ENCODE measurements at places on chromosomes 12 and 14.

DNA sequence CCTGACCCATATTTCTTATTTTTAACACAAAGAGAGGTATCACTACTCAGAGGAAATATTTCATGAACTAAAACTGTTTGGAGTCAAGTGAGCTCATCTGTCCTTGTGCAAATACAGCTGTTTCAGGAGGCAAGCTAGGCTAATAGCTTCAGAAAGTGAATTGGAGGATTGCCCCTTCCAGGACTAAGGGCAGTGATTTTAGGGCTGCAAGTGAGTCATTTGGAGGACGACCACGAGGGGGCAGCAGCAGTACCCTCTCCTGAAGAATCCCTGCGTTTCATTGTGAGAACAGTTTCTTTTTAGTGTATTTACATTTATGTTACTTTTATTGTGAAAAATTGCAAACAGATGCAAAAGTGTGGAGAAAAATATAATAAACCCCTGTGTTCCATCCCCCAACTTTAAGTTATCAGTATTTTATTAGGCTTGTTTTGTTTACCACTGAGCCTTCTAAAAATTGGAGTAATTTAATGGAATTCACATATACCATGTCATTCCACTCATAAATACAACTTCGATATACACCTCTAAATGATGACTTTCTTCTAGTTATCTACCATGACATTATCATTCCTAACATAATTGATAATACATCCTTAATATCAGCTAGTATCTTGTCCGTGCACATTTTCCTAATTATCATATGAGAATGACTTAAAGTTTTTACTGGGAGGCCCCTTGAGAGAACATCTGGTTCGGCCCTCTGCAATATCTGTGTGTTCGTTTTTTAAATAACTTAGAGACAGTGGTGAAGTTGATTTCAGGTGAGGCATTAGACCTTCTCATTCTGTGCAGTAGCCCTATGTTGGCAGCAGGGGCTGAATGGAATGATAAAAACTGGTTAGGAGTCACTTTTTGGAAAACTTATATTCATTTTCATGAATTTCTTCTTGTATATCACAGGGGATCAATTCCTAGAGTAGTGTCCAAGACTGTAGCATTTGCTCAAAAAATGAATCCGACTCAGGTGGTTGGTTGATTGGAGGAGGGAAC lies 13.7 kb downstream of the FOXJ2 start:
- no peaks in the 10 kb centered on the region for H3K27me3 ChIP-seq
- DNase-seq: peak; percentile 84
- no peaks in the 10 kb centered on the region for H3K4me1 ChIP-seq
- H3K4me3 ChIP-seq: no peak overlapping the region
- H3K27ac ChIP-seq: no peak overlapping the region
- H3K36me3 ChIP-seq: peaks cover 6% of the 10 kb centered on the region

- H3K4me3 ChIP-seq: peak overlapping the region; percentile 16
- no peaks in the 10 kb centered on the region for H3K36me3 ChIP-seq
- H3K4me1 ChIP-seq: peaks cover 3% of the 10 kb centered on the region
- H3K27ac ChIP-seq: no peak overlapping the region
- H3K27me3 ChIP-seq: no peaks in the 10 kb centered on the region
These were observed 153.1 kb downstream of the BCAT1 start for GRCh38 chr12:24795699-24796347.

- DNase-seq: no peak
- peaks cover 4% of the 10 kb centered on the region for H3K4me1 ChIP-seq
- H3K36me3 ChIP-seq: no peaks in the 10 kb centered on the region
- no peak overlapping the region for H3K4me3 ChIP-seq
These were observed 46.9 kb upstream of the FAM181A start for GRCh38 chr14:93880021-93880820.

DNA sequence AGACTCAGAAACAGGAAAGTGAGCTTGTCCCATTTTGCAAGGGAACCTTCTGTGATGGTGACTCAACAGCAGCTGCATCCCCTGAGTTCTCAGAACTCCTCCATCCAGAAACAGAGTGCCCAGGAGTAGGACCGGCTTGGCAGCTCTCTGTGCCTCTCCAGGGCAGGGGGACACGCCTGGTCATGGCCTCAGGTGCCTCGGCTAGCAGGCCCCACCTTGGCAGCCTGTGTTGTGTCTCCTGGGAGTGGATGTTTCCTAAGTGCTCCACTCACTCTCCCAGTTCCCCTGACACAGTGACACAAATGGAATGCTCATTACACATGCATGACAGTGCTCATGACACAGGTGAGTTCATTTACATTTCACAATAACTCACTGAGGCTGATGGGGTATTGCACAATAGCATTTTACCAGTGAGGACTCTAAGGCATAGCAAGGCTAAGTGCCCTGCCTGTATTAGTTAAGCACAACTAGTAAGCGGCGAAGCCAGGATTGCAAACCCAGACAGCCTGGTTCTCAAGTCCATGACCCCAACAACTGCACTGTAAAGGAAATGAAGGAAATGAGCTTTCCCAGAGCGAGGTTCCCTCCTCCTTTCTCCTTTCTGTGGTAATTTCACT lies 47.4 kb downstream of the CALM1 start:
- H3K36me3 ChIP-seq: no peaks in the 10 kb centered on the region
- no peaks in the 10 kb centered on the region for H3K27me3 ChIP-seq
- no peak overlapping the region for H3K27ac ChIP-seq
- H3K4me1 ChIP-seq: no peaks in the 10 kb centered on the region
- DNase-seq: no peak

DNA sequence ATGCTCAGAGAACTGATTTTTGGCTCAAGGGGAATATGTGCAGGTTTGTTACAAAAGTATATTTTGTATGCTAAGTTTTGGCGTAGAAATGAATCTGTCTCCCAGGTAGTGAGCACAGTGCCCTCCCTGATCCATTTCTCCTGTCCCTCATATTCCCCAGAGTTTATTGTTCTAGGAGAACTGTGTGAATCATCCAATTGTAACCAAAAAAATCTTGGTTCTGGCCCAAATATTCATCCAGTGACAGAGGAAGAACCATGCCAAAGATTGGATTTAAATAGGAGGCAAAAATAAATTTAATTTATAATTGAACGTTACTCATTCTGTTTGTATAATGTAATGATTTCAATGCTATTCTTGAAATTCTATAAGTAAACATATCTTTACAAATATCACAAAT lies 4.8 kb downstream of the CATSPERB start:
- H3K36me3 ChIP-seq: no peaks in the 10 kb centered on the region
- no peak for DNase-seq
- H3K27ac ChIP-seq: no peak overlapping the region
- H3K4me1 ChIP-seq: no peaks in the 10 kb centered on the region
- no peak overlapping the region for H3K4me3 ChIP-seq
- H3K27me3 ChIP-seq: no peaks in the 10 kb centered on the region

GRCh38 chr12:6230321-6231110 lies 30.3 kb downstream of the CD9 start:
- H3K27me3 ChIP-seq: no peaks in the 10 kb centered on the region
- no peak for DNase-seq
- H3K36me3 ChIP-seq: peaks cover 4% of the 10 kb centered on the region
- no peak overlapping the region for H3K4me3 ChIP-seq

GRCh38 chr14:101796479-101796878 lies 35.0 kb downstream of the PPP2R5C start:
- H3K4me1 ChIP-seq: peaks cover 6% of the 10 kb centered on the region
- H3K4me3 ChIP-seq: no peak overlapping the region
- no peaks in the 10 kb centered on the region for H3K27me3 ChIP-seq
- DNase-seq: no peak
- H3K36me3 ChIP-seq: no peaks in the 10 kb centered on the region

DNA sequence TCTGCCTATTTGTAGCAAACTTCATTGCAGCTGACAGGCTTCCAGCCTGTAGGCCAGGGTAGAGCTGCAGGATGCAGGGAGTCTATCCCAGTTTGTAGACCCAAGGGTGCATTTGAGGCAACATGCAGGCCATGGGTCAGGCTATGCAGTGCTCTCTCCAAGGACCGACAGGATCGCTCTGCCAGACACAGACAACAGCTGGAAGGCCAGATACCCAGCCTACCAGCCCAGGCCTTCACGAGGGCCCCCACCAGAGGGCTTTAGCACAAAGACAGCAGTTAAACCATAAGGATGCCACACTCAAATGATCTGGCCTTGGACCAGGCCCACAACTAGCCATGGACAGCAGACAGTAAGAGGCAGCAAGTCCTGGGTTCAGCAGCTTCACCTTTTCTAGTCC lies 10.3 kb downstream of the KCTD10 start:
- peaks cover 11% of the 10 kb centered on the region for H3K4me1 ChIP-seq
- H3K4me3 ChIP-seq: no peak overlapping the region
- no peaks in the 10 kb centered on the region for H3K27me3 ChIP-seq
- DNase-seq: no peak

DNA sequence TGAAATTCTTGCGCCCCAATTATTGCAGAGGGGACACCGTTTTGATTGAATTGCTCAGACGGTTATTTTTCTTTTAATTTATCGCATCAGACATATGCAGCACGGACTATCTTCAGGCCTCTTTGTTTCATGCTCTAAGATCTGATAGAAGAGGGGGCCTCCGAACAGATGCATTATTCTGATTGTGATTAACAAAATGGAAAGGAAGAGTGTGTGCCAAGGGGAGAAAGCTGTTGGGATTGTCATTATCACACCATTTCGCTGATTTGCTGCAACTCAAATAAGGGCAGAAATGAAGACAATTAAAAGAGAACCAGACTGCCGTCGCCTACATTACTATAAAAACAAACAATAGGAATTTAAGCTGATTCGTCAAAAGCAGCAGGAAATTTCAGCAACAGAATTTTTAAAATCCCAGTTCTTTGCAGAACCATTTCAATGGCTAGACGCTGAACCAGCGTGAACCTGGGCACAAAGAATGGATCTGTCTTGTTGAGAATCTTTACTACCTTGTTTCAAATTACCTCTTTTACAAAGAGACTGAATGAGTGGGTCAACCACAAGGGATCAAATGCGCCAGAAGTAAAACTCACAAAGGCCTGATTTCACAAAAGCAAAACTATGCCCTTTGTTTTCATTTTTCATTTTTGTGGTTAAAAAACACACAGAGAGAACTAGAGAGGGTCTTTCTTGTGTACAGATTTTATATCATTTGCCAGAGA lies 30.6 kb downstream of the TMEM132D start:
- H3K36me3 ChIP-seq: no peaks in the 10 kb centered on the region
- no peak overlapping the region for H3K27ac ChIP-seq
- H3K4me1 ChIP-seq: no peaks in the 10 kb centered on the region
- H3K27me3 ChIP-seq: no peaks in the 10 kb centered on the region
- H3K4me3 ChIP-seq: no peak overlapping the region

DNA sequence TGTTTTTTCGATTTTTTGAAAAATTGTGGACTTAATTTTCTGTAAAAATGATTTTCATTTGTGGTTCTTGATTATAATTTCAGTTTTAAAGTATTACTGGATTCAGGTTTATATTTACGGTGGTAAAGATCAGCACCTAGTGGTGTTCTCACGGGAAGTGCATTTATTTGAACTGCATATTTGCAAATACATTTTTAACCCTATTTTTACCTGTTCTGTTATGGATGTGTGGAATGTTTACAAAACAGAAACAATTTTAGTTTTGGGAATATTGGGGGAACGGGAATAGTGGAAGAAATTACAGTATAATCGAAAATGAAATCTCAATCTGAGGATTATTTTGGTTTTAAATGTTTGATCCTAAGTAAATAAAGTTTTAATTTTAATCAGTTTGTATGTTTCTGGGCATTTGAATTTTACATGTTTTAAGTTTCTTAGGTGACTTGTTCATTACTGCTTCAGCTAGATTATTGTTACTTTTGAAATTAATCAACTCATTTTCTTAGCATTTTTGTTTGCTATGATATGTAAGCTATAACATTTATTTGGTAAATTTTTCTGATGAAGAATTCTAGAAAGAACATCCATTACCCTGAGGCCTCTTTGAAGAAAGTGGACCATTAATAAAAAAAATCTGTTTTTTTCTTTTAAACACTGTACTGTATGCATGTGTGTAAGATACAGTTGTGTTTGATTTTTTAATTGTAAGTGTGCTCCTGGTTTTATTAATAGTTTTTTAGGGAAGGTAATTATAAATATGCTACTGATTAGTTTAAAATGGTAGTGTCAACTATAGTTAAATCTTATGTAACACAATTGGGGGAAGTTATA lies 942 bp downstream of the ATF7IP start:
- H3K36me3 ChIP-seq: no peaks in the 10 kb centered on the region
- DNase-seq: no peak
- peak overlapping the region; percentile 86 for H3K4me3 ChIP-seq
- H3K27me3 ChIP-seq: no peaks in the 10 kb centered on the region
- H3K4me1 ChIP-seq: no peaks in the 10 kb centered on the region
- H3K27ac ChIP-seq: peak overlapping the region; percentile 98

GRCh38 chr12:119255314-119255713 lies 76.6 kb downstream of the HSPB8 start:
- no peak overlapping the region for H3K27ac ChIP-seq
- no peak overlapping the region for H3K4me3 ChIP-seq
- H3K4me1 ChIP-seq: no peaks in the 10 kb centered on the region
- no peaks in the 10 kb centered on the region for H3K27me3 ChIP-seq
- H3K36me3 ChIP-seq: no peaks in the 10 kb centered on the region
- no peak for DNase-seq

DNA sequence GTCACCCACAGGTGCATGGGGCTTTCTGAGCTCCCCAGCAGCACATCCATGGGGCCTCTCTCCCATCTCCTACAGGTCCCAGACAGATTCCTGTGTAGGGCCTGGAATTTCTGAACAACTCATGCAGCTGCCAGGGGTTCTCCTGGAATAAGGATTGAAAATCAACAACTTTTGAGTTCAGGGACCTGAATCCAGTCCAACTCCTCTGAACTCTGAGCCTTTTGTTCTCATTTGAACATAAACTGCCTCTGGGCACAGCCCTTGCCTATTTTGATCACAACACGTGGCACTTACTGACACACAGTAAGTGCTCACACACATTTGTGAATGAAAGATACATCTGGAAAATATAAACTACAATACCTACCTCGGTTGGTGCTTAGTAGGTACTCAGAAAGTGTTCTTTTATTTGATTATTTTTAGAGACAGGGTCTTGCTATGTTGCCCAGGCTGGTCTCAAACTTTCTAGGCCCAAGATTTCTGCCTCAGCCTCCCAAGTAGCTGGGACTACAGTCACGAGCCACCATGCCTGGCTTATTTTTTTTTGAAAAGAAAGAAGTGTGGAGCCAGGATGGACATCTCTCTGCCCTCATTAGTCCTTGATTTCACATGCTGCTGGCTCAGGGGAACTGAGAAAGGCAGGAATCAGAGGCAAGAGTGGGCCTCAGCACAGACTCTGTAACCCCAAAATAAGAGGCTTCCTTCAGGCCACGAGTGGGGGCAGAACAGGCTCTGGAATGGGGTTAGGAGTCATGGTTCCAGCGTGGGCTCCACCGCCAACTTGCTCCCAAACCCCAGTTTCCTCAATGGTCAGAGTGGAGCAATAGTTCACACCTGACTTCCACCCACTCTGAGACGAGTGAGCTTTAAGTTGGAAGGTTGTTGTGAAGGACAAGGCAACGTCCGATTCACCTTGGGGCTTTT lies 27.0 kb downstream of the SYNE3 start:
- H3K36me3 ChIP-seq: no peaks in the 10 kb centered on the region
- no peaks in the 10 kb centered on the region for H3K27me3 ChIP-seq
- peak overlapping the region; percentile 57 for H3K27ac ChIP-seq
- H3K4me1 ChIP-seq: peaks cover 21% of the 10 kb centered on the region

All from liver (tissue), 10 donors.